ENCODE measurements at places on chromosomes 7 and 10.

GRCh38 chr7:150451833-150452461 lies 1.5 kb downstream of the GIMAP8 start:
- no peak for DNase-seq

DNA sequence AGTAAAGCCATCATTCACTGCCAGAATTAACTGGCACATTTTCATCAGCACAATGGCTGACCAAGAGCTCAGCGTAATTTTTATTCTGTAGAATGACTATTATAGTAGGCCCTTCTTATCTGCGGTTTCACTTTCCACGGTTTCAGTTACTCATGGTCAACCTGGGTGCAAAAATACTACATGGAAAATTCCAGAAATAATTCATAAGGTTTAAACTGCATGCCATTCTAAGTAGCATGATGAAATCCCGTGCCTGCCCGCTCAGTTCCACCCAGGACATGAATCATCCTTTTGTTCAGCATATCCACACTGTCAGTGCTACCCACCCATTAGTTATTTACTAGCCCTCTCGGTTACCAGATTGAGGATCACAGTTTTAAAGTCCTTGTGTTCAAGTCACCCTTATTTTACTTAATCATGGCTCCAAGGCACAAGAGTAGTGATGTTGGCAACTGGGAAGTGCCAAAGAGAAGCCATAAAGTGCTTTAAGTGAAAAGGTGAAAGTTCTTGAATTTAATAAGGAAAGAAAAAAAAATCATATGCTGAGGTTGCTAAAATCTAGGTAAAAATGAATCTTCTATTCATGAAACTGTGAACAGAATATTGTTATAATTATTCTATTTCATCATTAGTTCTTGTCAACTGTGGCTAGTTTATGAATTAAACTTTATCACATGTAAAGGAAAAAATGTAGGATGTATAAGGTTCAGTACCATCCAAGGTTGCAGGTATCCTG lies 204.9 kb downstream of the DOCK4 start:
- DNase-seq, result no peak

- no peak for DNase-seq
Measured at GRCh38 chr7:137579913-137580640, 236.5 kb upstream of the PTN start.

DNA sequence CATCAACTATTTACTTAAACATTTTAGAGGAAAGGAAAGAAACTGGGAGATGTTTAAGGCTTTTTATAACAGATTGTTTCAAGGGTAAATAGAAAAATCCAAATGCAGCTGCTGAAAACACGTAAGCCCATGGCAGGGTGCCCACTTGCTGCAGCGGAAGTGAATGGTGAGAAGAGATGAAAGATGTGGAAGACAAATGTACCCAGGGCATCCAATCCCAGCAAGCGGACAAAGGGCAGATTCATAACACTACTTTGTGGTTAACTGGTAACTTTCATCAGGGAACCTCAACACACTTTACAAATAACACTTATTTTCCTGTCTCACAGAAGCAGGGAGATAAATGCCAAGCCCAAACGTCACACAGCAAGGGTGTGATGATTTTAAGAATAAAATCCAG lies 358.4 kb downstream of the KCNMA1 start:
- no peak for DNase-seq

GRCh38 chr7:112547916-112548315 lies 67.1 kb downstream of the LSMEM1 start:
- no peak for DNase-seq

All from stimulated activated CD8-positive, alpha-beta memory T cell treated with anti-CD3 and anti-CD28 coated beads, Interleukin-7, amount 100 ng/mL, for 24 hours (primary cell).